ENCODE measurements at places on chromosomes 5 and 9.

DNA sequence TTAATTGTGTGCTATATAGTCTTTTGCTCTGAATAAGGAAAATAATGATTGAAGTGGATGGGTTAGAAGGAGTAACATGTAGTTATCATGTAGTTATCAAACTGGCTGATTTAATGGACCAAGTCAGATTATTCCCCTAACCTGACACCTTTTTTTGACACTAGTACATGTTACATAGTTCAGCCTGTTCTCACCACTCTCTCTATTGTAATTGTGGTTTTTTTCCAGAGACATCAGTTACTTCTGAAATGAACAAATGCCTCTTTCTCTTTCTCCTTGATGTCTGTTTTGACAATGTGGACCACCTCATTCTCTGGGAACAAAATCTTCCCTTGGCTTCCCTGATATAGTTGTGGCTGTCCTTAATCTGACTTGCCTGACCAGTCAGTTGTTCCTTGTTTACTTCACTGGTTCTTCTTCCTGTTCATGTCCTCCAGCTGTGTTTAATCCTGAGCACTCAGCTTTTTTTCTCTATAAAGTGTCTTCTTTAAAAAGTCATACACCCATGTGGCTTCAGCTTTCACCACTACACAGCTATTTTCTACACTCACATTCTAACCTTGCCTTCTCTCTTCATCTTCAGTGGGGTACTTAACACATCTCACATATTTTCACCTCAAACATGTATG, 243.4 kb downstream of the ARRDC3 start:
- DNase-seq = no peak

DNA sequence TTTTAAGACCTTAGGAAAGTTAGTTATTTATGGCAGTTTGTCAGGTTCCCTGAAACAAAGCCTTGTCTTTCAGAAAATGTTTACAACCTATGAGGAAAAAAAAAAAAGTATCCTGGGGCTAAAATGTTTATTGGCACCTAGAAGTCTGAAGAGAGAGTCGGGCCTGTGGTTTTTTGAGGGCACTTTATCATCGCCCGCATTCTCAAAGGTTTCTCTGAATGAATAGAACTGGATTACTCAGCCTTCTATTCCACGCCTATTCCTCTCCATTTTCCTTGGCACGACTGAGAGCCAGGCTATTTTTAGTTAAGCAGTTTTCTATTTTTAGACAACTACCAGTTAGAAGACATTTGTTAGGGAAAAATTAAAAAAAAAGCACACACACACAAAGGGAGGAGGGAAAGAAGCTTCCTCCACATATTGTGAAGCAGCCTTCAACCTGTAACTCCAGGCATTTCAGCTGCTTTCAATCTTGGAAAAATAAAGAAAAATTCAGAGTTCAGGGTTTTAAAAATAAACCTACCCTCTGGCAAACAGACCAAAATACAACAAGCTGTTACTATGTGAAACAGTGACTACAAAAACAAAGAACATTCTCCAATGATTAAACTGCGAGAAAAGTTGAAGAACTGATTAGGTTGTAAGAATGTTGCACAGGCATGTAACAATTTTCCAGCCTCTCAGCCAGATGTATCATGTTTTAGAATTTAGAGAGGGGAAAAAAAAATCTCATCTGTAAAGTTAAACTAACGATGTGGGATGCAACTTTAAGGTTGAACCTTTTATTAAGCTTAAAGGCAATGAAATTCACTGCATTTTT, 97.0 kb downstream of the MEF2C start:
- DNase-seq = no peak

DNA sequence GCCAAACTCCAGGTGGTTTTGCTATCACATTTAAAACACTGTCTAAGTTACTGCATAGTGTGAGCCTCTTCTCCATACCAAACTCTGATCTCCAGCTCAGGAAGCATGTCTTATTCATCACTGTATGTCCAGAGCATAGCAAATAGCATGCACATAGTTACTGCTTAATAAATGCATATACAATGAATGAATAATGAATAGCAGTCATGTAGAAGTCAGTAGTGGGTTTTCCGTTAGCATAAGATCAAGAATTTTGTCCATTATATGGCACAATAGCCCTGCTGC, 329.4 kb downstream of the ARRDC3 start:
- DNase-seq = no peak

DNA sequence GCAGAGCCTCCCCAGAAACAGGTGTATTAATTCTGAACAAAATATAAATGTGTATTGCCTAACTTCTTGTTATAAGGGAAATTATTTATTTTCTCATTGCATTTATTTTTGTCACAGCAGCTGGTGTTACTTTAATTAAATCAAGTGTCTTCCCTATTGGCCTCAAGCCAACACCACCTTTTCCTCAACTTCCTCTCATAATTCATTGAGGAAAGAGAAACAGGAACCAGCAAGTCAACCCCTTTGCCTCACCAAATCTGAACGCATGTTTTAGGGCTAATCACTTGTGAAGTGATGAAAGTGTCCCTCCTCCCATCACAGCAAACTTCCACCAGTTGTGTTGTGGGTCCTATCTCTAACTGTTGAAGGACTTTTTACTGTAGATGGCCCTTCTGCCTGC, 73.1 kb downstream of the DIRAS2 start:
- DNase-seq = no peak

GRCh38 chr5:57085306-57086081, 88.4 kb upstream of the GPBP1 start:
- DNase-seq = no peak

DNA sequence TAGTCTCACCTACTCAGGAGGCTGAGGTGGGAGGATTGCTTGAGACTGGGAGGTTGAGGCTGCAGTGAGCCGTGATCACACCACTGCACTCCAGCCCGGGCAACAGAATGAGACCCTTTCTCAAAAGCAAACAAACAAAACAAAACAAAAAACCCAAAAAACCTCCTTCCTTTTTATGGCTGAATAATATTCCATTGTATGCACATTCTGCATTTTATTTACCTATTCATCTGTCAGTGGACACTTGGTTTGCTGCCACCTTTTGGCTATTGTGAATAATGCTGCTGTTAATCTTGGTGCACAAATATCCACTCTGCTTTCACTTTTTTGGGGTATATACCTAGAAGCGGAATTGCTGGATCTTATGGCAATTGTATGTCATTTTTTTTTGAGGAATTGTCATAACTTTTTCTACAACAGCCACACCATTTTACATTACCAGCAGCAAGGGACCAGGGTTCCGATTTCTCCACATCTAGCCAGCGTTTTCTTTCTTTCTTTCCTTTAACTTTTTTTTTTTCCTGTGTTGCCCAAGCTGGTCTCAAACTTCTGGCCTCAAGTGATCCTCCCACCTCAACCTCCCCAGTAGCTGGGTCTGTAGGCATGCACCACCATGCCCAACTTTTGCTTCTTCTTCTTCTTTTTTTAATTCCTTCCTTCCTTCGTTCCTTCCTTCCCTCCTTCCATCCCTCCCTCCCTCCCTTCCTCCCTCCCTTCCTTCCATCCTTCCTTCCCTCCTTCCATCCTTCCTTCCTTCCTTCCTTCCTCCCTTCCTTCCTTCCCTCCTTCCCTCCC, 30.6 kb downstream of the NKX2-5 start:
- no peak for DNase-seq

DNA sequence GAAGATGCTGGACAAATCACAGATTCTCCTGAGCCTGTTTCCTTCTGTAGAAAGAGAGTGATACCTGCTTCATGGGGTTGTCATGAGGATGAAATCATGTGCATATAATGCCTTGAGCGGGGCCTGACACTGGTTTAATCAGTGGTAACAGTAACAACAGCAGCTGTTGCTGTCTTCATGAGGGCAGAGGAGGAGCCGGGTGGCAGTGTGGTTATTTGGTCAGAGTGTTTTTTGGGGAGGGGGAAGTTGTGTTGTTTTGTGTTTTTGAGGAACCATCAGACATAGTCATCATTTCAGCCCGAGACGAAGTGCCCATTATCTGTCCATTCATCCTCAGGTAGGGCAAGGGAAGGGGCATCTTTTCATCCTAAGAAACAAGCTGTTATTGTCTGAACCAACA, 44.0 kb downstream of the NEURL1B start:
- no peak for DNase-seq

GRCh38 chr9:133148199-133149129, 15.2 kb downstream of the GBGT1 start:
- DNase-seq = no peak

DNA sequence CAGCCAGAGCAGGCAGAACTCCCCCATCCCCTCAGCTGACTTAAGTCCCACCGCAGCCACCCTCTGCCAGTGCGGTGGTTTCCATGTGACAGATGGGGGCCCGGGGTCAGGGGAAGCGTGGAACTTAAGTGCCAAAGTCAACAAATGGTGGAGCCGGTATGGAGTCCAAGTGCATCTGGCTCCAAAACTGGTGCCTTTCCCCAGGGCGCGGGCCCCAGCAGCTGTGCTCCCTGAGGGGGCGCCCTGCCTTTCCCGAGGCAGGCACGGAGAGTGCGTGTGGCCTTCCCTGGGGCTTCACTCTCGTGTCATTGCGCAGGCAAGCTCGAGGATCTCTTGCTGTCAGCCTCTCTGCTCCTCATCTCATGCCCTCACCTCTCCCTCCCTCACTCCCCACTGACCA, 33.8 kb downstream of the SLC46A2 start:
- no peak for DNase-seq

DNA sequence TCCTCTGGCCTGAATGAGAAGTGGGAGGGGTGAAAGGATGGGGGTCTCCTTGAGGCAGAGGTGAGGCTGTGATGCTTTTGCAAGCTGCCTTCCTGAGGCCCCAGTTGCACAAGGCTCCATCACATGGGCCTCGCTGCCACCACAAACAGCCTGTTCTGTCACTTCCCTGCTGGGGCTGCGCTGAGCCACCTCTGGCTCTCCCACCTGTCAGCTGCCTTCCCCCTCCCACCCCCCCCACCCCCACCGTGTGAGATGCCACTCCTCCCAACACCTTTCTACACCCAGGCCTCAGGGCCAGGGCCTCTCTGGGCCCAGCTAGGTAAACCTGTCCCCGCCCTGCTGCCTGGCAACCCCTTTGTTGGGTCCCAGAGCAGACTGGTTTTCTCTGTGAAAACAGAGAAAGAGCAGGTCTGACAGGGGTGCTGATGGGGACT, 4.5 kb upstream of the PDLIM4 start:
- no peak for DNase-seq

DNA sequence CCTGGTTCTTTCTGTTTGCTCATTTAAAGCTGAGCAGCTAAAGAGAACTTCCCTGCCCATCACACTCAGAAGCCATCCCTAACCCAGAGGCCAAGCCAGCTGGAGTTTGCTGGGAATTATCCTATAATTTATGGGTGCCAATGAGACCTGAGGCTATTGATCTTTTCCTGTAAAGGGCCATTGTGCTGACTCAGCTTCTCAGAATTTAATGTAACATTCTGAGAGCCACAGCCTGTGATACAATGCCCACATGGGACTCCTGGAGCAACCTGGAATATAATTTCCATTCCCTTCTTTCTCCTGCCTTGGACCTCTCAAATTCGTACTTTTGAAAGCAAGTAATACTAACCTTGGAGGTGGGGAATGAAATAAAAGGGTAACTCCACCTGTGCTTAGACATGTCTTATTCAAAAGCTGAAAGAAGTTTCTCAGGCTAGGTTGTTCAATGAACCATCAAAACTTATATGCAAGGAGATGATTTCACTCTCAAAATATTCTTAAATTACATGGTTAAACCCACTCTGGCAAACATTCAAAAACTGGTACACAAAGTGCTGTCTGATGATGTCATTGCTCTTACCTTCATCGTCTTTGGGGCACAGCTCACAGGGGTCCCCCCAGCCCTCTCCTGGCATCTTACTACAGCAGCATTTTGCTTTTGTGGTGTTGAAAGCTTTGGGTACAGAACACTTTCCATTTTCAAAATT, 206.7 kb downstream of the SLC12A2 start:
- DNase-seq = no peak

DNA sequence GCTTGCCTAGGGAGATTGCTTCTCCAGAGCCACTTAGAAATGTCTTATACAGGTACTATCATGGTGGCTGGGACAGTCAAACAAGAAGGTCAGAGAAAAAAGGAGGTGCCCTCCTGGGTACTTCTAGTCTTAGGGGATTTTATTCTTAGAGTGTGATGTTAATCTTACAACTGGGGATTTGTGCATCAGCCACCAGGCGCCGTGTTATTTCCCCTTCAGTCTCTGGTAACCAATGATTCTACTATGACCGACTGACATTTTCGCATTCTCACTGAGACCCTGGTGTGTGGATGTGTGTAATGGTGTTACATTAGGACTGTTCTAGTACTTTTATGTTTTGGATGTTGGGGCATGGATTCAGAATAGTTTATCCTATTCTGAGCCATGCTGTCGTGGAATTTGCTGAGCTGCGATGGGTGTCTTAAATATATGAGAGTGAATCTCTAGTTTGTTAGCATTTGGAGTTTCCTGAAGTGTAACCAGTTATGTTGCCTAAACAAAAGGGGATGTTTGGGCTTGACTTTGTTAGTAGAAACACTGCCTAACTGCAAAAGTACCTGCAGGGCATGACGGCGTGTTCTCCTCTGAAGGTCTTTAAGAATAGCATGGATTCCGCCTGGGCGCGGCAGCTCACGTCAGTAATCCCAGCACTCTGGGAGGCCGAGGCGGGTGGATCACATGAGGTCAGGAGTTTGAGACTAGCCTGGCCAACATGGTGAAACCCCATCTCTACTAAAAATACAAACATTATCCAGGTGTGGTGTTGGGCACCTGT, 175.2 kb upstream of the DAP start:
- no peak for DNase-seq

GRCh38 chr9:110432253-110432652, 94.6 kb upstream of the TXNDC8 start:
- no peak for DNase-seq

DNA sequence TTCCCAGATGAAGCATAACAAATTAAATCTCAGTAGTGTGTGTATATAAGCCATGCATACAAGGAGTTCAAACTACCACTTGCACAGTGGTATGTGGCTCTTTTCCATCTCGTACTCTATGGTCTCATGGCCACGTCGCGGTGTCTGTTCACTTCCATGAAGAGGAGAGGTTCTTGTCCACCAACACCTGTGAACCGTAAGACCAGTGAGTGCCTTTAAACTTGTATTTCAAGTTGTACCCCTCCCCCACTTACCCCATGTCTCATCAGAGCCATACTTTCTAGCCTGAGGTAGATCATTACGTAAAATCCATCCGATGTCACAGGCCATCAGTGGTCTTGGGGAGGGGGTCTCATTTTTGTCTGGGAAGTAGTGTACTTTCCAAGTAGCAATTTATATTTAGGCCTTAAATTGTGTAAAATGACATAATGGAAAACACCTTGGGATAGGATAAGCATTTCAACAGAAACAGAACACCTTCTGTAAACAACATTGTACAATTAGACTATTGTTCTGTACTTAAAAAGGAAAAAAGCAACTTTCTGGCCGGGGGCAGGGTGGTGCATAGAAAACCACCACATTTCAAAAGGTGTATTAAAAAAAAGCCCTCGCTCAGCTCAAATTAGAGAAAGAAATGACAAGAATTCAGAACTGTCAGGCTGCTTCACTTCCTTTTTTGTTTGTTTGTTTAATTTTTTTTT, 163.0 kb downstream of the SMARCA2 start:
- no peak for DNase-seq

- no peak for DNase-seq
These were observed 37.3 kb upstream of the EGFL7 start for GRCh38 chr9:136625101-136626065.
